Brain pericyte (primary cell): ENCODE measurements at places on chromosomes 5 and 9.

DNA sequence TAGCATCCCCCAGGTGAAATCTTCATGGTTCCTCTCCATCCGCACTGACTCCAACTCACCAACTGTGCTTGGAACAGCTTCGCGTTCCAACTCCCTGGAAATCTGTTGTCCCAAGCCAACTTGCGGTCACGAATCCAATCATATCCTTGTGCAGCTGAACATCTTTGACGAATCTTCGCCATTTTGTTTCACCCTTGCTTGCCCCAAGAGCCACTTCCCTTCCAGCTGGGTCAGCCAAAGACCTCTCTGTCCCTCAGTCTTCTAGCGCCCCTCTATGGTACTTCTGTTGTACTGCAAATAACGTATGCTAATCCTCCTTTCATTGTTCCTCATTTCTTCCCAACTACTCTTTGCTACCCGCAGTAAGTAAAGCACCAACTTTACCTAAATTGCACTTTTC, 61.0 kb upstream of the TARS1 start:
- DNase-seq: no peak

- DNase-seq: no peak
Measured at GRCh38 chr5:75052192-75053053, at the start of gene GCNT4. Gene GCNT4 (minus strand): TSS chr5:75052558. CDS start chr5:75030037, 22,521 bp downstream.

DNA sequence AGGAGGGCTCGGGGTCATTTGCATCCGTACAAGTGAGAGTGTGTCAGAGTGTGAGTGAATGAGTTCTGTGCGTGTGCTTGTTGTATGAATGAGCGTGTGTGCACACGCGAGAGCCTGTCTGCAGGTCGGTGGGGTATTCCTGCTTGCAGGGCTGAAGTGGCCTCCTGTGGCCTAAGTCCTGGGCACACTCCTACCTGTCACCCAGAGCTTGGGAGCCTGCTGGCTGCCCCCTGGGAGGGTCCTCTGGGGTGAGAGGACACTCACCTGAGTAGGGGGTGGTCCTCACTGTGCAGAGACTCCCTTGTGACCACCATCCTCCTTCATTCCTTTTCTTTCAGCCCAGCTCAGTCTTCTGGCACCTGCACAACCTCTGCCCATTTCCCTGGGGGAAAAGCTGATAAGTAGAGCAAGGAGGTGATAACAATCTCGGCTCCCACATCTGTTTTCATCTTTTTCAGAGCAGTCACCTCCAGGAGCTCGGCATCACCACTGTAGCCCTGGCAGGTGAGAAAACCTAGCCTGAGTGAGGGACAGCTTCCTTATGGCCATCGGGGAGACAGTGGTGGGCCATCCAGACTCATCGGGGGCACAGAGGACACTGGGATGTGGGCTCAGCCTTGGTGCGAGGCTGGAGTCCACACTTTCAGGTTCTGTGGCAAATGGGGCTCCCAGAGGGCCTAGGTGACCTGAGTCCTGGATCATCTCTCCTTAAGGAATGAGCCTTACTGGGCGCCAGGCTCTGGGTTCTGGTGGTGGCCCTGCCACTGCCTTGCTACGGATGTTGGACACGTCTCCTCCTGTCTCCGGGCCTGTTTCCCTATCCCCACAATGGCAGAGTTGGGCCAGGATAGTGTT, 38.7 kb upstream of the SYNPO start:
- no peak for DNase-seq

DNA sequence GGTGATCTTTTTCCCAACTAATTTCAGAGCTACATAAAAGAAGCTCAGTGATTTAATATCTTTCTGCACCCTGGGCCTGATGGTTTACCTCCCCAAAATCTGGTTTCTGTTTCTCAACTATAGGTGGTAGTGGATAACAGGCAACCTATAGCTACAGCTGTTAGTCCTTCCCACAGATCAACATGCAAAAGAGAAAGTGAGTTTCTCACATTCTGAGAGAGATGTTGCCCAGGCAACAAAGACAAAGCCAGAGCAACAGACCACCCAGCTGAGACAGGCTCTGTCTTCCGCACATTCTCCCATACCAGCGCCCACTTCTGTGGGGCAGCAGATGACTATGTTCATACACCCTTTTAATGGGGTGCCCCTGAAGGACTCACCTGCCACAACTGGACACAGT, 40.7 kb upstream of the PPP2R2B start:
- DNase-seq: no peak

- no peak for DNase-seq
Measured at GRCh38 chr5:5309645-5310044, 112.8 kb upstream of the ICE1 start.

DNA sequence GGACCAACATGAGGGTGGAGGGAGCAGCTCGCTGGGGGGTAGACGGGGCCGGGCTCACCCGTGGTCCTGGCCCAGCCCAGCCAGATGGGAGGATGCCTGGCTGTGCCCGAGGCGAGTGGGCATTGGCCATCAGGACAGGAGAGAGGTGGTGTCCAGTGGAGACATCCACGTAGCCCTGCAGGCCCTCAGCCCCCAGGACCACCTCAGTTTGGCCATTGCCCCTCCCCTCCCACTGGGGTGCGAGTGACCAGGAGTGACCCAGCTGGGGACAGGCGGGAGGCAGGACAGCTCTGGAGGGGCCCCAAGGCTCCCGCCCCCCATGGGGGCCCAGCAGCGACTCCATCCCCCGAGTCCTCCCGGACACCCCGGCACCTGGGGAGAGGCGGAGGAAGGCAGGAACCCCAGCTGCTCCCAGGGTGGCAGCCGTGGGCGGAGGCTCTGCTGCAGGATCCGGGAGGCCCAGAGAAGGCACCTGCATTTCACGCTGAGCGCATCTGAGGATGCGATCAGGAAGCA, 8.3 kb downstream of the NOXA1 start:
- no peak for DNase-seq

GRCh38 chr5:74030821-74031220, 404.8 kb downstream of the ARHGEF28 start:
- no peak for DNase-seq

- DNase-seq: no peak
Measured at GRCh38 chr5:58680503-58680902, 97.6 kb downstream of the RAB3C start.

DNA sequence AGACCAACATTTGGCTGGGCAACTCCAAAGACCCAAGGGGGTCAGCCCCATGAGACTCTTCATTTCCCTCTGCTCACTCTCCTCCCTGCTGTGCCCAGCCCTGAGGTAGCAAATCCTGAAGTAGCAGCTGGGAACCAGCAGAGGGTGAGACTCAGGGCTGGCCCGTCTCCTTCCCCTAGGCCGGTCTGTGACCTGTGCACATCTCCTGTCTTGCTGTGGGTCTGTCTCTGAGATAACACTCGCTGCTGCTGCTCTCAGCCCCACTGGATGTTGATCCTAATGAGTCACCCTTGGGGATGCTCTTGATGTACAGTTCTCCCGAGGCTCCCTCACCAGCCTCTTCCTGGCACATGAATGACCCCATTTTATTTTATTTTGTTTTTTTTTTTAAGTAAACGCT, 7.3 kb upstream of the OR2V1 start:
- no peak for DNase-seq

DNA sequence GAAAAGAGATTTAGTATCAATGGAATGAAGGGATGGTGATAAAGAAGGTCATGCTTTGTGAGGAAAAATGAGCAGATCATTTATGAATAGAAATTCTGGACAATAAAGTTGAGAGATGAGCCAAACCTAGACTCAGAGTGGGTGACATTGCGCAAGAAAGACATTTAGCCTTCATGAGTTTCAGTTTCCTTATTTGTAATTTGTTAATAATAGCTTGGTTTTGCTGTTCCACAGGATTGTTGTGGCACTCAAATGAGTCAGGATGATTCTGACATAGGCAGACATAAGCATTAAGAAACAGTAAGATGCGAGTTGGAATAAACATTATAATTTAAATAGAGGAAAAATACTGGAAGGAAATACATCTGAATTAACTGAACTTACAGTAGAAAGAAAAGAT, 34.8 kb downstream of the ITGA2 start:
- DNase-seq: no peak

GRCh38 chr5:127802477-127802865, 99.3 kb downstream of the CCDC192 start:
- DNase-seq: no peak

GRCh38 chr5:147701468-147701867, 81.1 kb downstream of the JAKMIP2 start:
- no peak for DNase-seq

GRCh38 chr9:11618241-11618805, 1005.5 kb upstream of the PTPRD start:
- no peak for DNase-seq

DNA sequence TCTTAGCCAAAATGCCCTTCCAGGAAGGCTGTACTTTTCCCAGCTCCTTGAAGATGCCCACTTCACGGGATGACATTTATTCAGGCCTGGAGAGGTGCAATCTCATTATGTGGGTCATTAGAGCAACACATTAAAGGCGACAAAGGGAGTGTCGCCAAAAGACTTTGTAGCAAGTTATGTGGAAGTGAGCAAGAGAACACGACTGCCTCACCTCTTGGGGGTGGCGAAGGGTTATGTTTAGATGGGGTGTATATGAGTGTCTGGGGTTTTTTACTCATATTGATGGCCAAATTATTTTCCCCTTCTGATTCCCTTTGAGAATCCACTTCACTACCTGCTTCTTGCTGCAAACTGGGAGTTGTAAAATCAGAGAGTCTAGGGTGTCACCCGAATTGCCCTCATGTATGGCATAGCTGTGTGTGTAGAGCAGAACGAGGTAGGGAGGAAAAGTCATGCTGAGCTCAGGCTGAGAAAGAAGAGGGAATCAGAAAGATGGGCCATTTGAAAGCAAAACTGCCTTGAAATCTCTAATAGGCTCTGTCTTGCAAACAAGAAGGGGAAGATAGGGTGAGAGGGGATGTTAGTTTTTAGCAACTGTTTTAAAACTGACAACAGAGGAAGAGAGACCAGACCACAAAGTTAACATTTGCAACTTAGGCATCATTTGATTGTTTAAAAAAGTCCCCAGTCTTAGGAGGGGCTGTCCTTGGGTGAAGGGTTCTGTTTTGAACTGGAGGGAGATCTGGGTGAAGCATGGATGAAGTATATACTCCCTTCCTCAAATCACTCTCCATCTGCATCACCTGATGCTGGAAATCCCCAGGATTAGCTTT, 97.1 kb upstream of the IL12B start:
- DNase-seq: no peak

DNA sequence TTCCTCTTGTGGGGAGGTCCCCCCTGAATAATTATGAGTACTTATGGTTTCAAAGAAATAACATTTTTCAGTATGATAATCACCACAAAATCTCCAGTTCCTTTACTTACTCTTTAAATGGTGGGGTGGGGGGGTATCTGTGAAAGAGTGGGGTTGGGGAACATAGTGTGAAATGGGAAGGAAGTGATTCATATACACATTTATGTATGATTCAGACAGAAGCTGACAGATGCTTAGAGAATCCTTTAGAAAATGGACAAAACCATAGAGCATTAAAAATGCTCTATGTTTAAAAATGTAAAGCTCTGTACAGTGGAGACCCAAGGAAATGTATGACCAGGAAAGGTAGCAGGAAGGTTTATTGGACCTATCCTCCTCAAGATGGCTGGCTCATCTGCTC, 267.5 kb upstream of the GRIA1 start:
- no peak for DNase-seq

- no peak for DNase-seq
Measured at GRCh38 chr5:174384509-174384947, 339.0 kb downstream of the NSG2 start.

- DNase-seq: no peak
Measured at GRCh38 chr9:125525921-125526631, 180.9 kb downstream of the MAPKAP1 start.

- DNase-seq: no peak
Measured at GRCh38 chr9:120612218-120612617, 32.3 kb upstream of the CDK5RAP2 start.

DNA sequence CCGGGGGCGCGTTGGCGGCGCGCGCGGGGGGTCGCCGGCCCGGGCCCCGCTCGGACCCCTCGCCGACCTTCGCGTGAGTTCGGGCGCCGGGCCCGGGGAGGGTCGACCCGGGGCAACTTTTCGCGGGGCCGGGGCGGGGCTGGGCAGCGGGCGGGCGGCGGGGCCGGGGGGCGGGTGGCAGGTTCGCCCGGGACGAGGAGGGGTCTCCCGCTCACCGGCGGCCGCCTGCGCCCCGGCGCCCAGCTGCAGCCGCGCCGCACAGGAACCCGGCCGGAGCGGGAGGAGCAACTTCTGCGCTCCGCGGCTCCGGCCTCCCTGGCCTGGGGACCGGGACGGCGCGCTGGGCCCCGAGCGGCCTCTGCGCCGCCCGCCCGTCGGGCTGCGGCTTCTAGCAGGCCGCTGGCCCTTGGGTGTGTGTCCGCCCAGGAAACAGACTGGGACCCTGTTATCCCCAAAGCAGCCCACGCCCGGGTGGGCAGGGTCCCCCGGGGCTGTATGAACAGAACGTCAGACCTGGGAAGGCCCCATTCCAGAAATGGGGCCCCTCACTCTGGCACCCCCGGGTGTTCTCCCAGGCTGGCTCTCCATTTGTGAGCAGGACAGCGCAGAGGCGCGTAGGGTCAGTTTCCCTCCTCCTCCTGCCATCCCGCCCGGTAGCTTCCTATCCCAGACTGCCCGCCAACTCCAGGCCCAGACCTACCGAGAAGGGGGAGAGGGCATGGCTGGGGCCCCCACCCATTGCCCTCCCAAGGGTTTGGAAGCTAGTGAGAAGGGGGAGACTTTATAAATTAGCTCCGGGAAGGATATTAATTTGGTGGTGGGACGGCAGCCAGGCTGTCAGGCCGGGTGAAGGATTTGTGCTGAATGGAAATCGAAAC, 708 bp downstream of the RXRA start:
- no peak for DNase-seq

DNA sequence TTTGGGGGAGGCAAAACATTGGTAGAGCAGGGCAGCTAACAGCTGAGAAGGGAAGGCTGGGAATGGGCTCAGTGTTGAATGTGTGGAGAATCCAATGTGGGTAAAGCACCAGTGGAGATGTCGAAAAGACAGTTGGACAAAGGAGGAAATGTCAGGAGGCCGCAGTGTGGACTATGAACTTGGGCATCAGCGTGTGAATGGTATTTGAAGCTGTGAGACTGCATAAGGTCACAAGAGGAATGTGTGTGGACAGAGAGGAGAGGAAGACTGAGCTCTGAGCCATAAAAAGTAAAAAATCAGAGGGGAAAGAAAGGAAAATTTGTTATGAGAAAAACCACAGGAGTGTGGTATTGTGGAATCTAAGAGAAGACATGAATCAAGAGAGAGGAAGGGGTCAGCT, 99.4 kb upstream of the ADAMTS16 start:
- no peak for DNase-seq

- no peak for DNase-seq
Measured at GRCh38 chr5:172280929-172281328, 2.6 kb downstream of the UBTD2 start.

- DNase-seq: no peak
Measured at GRCh38 chr5:9428272-9428671, 117.6 kb downstream of the SEMA5A start.
